Amniotic epithelial cell (primary cell): ENCODE measurements at places on chromosomes 6 and 20.
A peak's percentile ranks its signal among the peaks of the same experiment; 100 is the strongest.

DNA sequence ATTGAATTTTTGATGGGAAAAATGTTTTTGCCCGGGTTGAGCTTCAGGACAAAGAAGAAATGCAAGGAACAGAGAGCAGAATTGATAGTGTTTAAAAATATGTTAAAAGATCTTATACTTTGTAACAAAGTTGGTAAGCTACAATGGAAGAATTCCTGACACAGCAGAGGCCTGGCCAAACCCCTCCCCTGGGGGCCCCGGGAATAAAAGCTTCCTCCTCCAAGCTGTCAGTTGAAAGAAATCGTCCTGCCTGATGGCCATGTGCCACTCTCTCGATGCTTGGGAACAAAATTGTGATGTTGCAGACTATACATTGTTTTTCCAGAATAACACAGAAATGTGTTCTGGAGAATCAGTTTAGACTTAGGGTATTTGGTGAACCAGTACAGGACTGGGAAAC lies 14.2 kb upstream of the TOX2 start:
- no peak for DNase-seq

GRCh38 chr6:136403110-136403980 lies 113.7 kb upstream of the BCLAF1 start:
- peak; percentile 97 for DNase-seq

DNA sequence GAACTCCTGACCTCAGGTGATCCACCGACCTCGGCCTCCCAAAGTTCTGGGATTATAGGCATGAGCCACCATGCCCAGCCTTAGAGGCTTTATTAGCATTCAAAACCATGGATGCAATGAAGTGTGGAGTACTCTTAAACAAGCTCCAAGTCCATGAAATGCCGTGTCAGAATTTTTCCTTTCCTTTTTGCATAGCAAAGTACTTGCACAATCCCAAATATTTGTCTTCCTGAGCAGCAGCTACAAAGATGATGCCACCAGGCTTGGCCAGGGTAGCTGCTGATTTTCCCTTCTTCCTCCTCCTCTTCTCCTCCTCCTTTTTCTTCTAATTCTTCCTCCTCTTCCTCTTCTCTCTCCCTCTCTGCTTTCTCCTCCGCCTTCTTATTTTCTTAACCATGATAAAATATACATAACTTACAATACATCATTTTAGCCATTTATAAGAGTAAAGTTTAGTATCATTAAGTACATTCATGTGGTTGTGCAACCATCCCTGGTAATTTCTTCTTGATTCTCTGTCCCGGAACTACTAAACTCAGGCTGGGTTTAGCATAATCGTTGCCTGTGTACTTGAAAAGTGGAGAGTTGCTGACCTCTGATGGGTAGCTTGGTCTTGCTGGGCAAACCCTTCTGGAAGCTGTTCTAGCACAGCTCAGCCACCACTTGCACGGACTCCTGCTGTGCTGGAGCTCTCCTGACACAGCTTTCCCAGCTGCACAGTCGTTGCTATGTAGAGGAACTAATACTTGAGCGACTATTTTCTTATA lies 20.3 kb downstream of the MUCL3 start:
- peak; percentile 57 for DNase-seq

DNA sequence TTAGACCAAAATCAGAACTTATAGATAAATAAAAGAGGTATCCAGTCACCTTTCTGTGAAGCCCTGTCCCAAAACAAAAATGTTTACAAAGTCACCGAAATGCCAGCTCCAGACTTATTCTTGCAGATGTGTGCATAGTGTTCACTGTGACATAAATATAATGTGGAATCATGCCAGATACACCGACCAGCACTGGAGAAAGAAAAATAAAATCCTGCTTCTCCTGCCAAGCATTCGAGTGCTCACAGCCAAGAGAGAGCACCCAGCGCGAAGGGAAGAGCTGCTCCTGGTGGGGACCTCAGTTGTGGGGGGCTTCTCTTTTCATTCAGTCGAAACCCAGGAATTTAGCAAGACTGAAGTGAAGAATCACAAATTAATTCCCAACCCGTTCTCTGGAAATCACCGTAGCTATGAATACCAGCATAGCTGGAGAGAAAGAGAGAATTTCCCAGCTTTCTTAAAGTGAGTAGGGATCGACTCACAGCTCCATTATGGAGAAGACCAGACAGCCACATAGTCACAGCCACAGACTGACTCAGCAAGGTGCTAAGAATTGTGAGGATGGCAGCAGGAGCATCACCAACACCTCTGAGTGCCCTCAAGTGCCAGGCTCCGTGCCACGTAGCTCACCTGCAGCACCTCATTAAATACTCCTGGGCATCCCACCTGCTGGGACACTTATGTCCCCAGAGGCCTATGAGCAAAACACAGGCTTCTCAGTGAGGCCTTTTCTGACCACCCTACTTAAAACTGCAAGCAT lies 33.2 kb downstream of the BFSP1 start:
- DNase-seq, result no peak

DNA sequence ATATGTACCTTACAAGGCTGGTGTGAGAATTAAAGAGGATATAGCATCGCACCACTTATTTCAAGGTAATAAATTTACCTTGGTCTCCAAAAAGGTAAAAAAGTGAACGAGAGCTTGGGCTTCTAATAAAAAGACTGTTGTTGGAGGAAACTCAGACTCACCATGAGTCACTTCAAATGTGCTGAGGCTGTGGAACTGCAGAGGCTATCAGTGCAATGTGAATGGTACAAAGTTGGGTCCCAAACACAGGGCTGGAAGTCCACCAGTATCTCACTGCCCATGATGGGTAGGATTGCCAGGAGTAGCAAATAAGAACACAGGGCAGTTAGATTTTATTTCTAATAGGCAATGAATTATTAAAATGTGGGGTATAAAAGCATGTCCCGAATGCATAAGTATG lies 200.6 kb downstream of the MAFB start:
- DNase-seq, result no peak

DNA sequence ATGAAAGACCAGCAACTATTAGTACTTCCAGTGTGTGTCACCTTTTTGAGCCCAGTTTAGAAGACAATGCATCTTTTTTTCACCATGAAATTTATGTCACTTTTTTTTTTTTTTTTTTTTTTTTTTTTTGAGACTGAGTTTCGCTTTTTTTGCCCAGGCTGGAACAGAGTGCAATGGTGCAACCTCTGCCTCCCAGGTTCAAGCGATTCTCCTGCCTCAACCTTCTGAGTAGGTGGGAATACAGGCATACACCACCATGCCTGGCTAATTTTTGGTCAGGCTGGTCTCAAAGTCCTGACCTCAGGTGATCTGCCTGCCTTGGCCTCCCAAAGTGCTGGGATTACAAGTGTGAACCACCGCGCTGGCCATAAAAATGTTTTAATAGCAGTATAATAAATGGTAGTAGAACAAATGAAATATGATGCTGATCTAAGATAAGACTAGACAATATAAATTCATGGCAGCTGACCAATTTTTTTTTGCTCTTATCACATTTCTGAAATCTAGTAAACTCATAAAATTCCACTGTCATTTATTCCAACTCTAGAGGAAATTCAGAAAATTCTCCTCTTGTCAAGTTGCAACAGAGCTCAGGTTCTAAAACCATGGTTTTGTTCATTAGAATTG lies 21.3 kb downstream of the NHSL1 start:
- DNase-seq, result peak; percentile 55

DNA sequence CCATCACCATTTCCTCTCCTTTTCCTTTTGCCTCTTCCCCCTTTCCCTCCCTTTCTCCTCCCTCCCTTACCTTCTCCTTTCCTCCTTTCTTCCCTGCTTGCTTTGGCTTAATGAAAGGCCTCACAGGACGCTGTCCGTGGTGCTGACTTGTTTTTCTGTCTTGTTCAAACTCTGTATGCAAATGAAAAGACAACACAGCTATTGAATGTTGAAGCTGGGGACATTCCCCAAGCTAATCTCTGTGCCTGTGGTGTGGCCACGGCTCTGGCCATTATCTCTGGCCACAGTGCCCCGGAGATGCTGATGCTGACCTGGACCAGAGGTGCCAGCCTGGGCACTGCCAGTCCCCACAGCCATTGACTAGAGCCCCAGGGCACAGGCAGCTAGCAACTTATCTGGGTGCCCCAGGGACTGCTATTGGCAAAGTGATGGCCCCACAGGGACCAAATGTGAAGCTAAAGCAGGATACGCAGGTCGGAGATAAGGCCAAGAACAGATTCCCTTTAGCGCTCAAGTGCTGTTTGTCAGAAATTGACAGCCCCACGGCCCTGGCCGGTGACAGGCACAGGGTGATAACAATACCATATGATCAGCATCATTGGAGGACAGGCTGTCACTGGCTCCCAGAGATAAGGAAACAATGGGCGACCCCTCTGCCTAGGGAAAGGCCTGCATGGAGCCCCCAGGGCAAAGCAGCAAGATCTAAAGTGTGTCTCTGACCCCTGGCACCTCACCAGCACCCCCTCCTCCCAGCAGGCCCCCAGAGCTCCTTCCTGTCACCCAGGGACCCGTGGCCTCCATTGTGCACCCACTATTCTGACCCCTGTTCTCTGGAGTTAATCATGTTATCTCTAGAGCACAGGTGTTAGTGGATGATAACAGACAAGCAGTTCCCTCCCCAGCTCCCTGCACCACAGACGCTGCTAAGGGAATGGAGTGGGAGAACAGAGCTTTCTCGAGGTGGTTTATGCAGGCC lies 31.6 kb upstream of the SLC32A1 start:
- peak; percentile 63 for DNase-seq
